ENCODE measurements at places on chromosomes 2 and 18. TPM values are rescaled to one million over a fixed set of nuclear protein-coding genes. Genes with fewer than 3 reads are reported as not detected.

The MC2R gene
- not detected for total RNA-seq

The TBR1 gene
- not detected for total RNA-seq

The MAPRE2 gene
- 35.8 TPM for total RNA-seq

The GCKR gene
- total RNA-seq: 0.85 TPM

GRCh38 chr18:23585897-23586248 is 433 bp downstream of the NPC1 start:
- DNase-seq: no peak

GRCh38 chr2:113980946-113981345 is 91.1 kb downstream of the ACTR3 start:
- peak; percentile 56 for DNase-seq

- no peak for DNase-seq
Measured at GRCh38 chr2:74364533-74365505, 15.3 kb downstream of the DCTN1 start.

- peak; percentile 82 for DNase-seq
Measured at GRCh38 chr2:109510136-109511028, 103.4 kb downstream of the SEPTIN10 start.

GRCh38 chr18:78268226-78268988 is 711.2 kb upstream of the SALL3 start:
- DNase-seq: no peak

DNA sequence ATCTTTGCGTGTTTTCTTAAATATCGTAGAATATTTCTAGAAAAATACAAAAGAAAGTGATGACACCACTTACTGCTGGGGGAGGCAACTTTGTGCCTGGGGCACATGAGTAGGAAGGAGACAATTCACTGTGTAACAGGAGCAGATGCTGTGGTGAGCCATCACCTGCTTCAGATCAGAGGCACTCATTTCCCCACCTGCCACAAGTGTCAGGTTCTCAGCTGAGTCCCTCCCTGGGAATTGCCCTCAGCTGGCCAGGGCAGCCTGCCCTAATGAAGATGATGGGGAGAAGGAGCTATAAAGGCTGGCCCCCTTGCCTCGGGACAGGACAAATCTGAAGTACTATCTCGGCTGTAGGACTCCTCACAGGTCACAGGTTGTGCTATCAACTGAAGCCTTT is 322.8 kb downstream of the STK39 start:
- no peak for DNase-seq

DNA sequence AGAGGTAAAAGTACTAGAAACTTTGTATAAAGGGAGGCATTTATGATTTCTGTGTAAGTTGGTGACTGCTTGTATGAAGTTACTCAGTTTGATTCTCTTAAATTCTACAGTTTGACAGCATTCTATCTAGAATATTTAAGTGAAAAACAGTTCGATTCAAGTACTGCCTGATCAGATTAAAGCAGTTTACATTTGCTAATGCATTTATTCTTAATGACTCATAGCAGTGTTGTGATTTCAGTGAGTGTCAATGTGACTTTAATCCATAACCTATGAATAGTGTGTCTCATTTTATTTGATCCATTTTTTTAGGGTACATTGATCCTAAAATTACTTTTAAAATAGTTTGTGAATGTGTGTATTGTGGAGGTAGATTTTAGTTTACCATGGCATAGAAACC is 35.7 kb downstream of the WDR43 start:
- no peak for DNase-seq

DNA sequence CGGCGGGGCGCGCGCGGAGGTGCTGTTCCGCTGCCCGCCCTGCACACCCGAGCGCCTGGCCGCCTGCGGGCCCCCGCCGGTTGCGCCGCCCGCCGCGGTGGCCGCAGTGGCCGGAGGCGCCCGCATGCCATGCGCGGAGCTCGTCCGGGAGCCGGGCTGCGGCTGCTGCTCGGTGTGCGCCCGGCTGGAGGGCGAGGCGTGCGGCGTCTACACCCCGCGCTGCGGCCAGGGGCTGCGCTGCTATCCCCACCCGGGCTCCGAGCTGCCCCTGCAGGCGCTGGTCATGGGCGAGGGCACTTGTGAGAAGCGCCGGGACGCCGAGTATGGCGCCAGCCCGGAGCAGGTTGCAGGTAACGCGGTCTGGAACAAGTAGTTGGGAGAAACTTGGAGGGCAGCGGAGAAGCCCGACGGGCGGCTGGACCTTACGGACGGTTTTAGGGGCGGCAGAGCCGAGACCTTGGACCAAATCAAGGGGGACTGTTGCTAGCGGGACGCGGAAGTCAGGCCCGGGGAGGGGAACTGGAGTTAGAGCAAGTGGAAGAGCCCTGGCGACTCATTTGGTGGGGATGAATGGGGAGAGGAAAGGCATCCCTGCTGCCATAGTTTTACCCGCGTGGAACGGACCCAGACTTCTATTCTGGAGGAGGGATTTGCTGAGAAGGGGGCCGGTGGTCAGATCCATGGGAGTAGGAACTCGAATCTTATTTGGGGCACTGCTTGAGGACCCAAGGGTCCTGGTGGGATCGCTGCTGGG is 573 bp downstream of the IGFBP2 start:
- peak; percentile 59 for DNase-seq

- no peak for DNase-seq
Measured at GRCh38 chr2:106566050-106566449, 78.9 kb downstream of the CD8B2 start.

Data from dermis blood vessel endothelial cell (primary cell).